ENCODE measurements at places on chromosomes 6 and 20. TPM values are rescaled to one million over a fixed set of nuclear protein-coding genes. Genes with fewer than 3 reads are reported as not detected.

Gene PIGU
- total RNA-seq: 36.2 TPM

Gene ADGB
- total RNA-seq: not detected

Gene HLA-DRB5
- total RNA-seq: not detected

Gene RAET1E
- total RNA-seq: 0.52 TPM

Gene FIG4
- total RNA-seq: 6.5 TPM

Gene RNF39
- 3.8 TPM for total RNA-seq

Gene OR2H2
- not detected for total RNA-seq

DNA sequence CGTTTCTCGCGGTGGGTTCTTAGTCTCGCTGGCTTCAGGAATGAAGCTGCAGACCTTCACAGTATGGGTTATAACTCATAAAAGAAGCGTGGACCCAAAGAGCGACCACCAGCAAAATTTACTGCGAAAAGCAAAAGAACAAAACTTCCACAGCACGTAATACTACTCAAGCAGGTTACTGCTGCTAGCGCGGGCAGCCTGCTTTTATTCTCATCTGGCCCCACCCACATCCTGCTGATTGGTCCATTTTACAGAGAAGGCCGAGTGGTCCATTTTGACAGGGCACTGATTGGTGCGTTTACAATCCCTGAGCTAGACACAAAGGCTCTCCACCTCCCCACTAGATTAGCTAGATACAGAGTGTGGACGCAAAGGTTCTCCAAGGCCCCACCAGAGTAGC lies 17.4 kb downstream of the LY86 start:
- DNase-seq: no peak

- no peak for DNase-seq
Observed at GRCh38 chr6:129351807-129352206, 358.2 kb downstream of the ARHGAP18 start.

DNA sequence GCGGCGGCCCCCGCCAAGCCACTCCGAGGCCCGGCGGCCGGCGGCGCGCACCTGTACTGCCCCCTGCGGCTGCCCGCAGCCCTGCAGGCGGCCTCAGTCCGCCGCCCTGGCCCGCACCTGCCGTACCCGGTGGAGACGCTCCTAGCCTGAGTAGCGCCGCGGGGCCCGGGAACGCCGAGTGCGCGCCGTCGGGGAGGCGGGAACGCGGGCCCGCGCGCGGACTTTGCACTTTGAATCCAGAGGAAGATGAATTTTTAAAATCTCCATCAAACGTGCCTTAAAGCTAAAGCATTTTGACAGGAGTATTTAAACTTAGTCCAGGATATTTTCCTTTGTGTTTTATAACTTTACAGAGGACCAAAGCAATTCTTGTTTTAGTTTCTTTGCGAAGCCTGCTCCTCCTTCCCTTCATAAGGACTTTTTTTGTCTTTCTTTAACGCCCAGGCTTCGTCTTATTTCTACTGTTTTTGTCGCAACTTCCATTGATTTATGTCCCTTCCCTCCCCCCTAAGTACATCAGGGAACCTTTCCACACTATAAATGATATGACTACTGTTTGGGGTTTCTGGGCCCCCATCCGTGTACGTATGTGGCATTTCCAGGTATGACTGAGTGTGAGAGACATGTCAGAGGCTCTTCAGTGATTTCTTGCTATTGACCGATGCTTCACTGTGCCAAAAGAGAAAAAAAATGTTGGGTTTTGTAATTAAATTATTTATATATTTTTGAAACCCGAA lies 2.0 kb downstream of the FOXQ1 start:
- DNase-seq: peak; percentile 74

GRCh38 chr6:5634525-5634924 lies 372.2 kb downstream of the NRN1 start:
- DNase-seq: no peak

DNA sequence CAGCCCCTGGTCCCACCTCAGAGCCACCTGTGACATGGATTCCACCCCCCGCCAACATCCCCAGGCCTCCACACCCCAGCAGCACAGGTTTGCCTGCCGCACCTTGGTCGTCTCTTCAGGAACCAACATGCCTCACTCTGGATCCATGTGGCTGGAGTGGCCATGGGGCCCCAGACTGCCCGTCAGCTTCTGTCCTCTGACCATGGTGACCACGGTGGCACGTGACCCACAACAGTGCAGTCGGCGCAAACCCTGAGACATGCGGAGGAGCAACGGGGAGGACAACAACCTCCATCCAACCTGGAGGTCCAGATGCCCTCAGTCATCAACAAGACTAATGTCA lies 85.6 kb downstream of the ANKRD60 start:
- DNase-seq: no peak

DNA sequence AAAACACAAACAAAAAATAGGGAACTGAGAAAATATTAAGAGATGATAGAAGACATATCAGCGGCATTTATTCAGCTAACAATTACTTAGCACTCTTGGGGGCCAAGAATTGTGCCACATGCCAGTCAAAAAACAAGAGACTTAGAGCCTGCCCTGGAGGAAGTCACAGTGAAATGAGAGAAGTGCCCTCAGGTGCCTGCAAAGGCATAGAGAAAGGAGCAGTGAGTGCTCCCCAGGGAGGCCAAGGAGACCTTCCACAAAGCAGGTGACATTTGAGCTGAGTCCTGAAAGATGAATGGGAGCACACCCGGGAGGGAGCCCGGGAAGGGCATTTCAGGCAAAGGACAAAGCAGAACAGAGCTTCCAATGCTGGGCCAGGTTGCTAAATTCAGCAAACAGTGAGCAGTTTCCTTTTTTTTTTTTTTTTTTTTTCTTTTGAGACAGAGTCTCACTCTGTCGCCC lies 184.7 kb upstream of the JARID2 start:
- no peak for DNase-seq

DNA sequence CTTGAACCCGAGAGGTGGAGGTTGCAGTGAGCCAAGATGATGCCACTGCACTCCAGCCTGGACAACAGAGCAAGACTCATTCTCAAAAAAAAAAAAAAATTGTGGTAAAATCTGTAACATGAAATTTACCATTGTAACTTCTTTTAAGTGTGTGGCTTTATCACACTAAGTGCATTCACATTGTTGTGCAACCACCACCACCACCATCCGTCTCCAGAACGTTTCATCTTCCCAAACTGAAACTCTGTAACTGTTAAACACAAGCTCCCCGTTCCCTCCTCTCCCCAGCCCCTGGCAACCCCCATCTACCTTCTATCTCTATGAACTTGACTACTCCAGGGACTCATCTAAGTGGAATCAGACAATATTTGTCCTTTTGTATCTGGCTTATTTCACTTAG lies 29.7 kb downstream of the PDRG1 start:
- no peak for DNase-seq

- DNase-seq: peak; percentile 9
Observed at GRCh38 chr6:19896693-19897010, 59.5 kb downstream of the ID4 start.

DNA sequence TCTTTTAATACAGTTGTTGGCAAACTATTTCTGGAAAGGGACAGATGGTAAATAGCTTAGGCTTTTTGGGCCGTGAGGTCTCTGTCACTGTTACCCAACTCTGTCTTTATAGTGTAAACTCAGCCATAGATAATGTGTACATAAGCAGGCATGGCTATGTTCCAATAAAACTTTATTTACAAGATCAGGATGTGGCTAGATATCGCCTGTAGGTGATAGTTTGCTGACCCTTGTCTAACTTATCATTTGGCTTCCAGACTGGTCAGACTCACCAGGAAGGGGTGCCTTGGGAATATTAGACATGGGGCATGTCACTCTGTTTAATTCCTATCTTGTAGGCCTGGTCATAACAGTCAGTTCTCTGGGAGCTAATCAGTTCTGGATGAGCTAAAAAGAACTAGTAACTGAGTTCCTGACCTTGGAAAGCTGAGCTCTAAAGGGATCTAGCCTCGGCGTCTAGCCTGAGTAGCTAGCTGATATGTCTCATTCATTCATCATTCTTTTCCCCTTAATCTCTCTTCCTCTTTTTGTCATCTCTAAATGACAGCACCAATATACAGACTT lies 163.6 kb downstream of the SLC16A10 start:
- no peak for DNase-seq

DNA sequence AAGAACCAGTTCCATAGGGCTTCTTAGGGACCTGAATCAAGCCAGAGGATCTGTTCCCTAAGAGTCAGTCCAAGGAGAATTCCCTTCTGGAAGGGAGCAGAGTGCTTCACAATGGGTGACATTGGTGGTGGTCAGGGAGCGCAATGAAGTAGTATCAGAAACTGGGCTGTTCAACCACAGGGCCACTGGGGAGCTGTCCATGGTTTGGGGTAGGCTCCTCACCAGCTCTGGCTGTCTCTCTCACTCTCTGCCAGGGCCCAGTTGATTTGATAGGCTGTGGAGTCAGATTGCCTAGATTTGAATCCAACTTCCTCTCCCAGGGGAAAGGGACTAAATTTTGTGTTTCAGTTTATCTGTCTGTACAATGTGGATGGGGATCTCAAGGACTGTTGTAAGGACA lies 36.7 kb upstream of the CHD6 start:
- peak; percentile 54 for DNase-seq

- no peak for DNase-seq
Observed at GRCh38 chr20:62999580-62999979, 7.2 kb downstream of the BHLHE23 start.

DNA sequence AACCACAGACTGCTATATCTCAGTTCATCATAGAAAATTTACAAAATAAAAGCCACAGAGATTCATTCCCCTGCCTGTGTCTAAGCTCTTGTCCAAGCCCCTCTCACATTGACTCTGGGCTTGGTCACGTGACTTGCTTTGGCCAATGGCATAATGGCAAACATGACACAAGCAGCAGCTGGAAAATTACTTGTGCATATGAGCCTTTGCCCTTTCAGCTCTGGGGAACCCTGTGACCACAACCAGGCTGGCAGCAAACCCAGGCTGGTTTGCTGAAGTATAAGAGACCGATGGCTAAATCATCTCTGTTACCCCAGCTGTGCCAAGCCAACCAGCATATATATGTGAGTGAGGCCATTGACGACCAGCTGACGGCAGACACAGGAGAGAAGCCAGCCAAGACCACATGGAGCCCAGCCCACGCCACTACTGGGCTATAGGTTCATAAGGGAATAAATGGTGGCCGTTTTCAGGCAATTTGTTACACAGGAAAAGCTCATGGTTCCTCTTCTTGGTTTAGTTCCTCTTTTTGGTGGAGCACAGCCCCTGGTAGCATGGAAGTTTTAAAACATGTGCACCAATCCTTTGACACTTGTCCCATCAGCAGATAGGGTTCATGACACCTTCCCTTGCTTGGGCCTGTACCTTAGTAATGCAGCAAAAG lies 31.8 kb upstream of the RSPO4 start:
- no peak for DNase-seq

GRCh38 chr6:32113386-32114352 lies 4.5 kb upstream of the TNXB start:
- peak; percentile 56 for DNase-seq

DNA sequence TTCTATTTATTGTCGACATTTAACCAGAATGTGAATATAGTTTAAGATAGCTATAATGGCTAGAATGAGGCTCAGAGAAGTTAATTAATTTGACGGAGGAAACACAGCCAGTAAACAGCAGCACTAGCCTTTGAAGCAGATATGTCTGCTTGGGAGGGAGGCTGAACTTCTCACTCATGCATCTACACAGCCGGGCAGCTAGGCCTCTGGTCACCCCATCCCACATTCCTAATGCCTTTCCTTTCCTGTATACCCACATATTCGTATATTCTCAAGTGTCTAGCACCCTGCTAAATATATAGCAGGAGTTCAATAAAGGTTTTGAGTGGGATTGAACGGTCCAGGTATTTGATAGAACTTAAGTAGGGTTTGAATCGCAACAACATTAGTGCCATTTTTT lies 230.4 kb upstream of the PDE10A start:
- DNase-seq: no peak

- DNase-seq: no peak
Observed at GRCh38 chr6:55033016-55033546, 141.2 kb upstream of the HCRTR2 start.

DNA sequence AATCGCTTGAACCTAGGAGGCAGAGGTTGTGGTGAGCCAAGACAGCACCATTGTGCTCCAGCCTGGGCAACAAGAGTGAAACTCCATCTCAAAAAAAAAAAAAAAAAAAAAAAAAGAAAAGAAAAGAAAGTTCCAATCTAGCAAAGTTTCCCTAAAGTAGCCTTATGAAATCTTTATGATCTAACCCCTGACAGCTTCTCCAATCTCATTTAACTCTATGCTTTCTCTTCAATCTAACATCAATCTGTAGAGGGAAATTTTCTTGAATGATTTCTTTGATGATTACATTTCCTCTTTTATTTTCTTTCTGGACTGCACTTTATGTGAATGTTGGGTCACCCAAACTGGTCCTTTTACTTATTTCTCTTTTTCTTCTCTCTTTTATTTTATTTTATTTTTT lies 2.2 kb upstream of the SLC18B1 start:
- DNase-seq: no peak

GRCh38 chr20:5779071-5779900 lies 29.1 kb downstream of the SHLD1 start:
- DNase-seq: no peak

GRCh38 chr20:58224974-58225373 lies 3.5 kb downstream of the ANKRD60 start:
- no peak for DNase-seq
